C1 segment of cervical spinal cord (tissue), 14 donors: ENCODE measurements at places on chromosomes 2 and 18.

DNA sequence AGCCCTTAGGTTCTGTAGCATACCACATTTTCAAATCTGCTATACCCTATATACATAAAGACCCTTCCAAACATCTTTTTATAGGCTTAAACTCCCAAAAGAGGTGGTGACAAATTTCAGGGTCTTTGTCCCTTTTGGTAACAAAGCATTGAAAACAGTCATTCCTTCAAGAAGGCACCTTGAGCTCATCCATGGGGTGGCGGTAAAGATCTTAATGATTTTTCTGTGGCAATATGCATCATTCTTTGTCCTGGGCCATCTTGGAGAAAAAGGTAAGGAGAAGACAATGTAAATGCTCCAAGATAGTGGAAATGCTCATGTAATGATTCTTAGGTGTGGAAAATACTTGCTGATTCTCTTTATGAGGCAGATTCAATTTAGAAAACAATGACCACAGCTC lies 890.5 kb downstream of the CNTNAP5 start:
- no peak for DNase-seq

GRCh38 chr2:151906633-151906998 lies 78.4 kb upstream of the ARL5A start:
- DNase-seq, result no peak

GRCh38 chr2:231590614-231591013 lies 2.0 kb upstream of the TEX44 start:
- no peak for DNase-seq

GRCh38 chr2:18369760-18370159 lies 190.7 kb downstream of the RDH14 start:
- no peak for DNase-seq

- no peak for DNase-seq
These were observed 1247.9 kb downstream of the LRP1B start for GRCh38 chr2:140882671-140883620.

DNA sequence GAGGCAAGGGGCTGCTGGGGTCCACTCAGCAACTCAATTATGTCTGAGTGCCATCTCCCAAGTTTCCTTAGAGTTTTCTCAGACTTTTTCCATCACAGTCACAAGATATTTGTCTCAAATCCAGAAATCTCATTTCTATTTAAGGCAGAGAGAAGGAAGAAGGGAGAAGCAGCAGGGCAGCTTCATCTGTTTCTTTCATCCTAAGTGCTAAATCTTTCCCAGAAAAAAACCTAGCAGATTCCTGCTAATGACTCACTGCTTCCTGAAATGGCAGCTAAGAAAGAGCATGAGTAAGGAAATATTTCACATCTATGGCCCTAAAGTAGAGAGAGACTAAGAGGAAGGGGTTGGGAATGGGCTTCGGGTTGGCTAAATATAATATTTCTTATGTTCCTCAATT lies 88.0 kb downstream of the KYNU start:
- DNase-seq, result no peak

DNA sequence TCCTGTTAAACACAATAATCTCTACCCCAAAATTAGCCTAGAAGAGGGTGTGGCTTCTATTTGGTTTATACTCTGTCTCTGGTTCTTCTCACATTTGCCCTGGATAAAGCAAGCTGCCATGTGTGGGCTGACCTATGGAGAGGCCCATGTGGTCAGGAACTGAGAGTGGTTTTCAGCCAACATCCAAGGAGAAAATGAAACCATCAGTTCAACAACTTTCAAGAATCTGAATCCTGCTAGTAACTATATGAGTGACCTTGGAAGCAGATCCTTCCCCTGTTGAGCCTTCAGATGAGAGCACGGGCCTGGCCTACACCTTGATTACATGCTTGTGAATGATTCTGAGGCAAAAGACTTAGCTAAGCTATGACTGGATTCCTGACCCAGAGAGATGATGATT lies 11.5 kb upstream of the TRIB2 start:
- DNase-seq, result no peak

GRCh38 chr18:28794459-28795245 lies 617.7 kb upstream of the CDH2 start:
- DNase-seq, result no peak

GRCh38 chr2:171711351-171711750 lies 24.1 kb downstream of the DYNC1I2 start:
- DNase-seq, result no peak

DNA sequence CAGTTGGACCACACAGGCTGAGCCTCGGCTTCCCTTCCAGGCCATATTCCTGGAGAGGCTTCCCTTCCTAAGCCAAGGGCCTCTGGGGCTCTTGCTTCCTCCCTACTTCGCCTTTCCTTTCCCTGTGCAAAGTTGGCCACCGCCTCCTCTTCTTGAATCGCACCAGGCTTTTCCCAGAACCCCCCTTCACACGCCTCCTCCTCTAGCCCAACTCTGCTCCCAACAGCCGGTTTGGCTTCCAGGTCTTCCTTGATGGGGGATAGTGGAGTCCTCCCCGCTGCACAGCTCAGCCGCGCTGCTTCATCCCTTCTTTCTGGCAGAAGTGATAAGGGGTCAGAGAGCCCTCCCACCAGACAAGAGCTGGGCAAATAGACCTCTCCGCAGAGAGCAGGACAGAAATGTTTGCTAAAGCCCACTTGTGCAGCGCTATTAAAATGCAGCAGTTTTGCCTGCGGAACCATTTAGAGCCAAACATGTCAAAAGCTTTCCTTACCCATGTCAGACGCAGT lies 56.4 kb downstream of the SNORC start:
- no peak for DNase-seq

- no peak for DNase-seq
These were observed 170.5 kb downstream of the ZBTB7C start for GRCh38 chr18:48238636-48239035.

DNA sequence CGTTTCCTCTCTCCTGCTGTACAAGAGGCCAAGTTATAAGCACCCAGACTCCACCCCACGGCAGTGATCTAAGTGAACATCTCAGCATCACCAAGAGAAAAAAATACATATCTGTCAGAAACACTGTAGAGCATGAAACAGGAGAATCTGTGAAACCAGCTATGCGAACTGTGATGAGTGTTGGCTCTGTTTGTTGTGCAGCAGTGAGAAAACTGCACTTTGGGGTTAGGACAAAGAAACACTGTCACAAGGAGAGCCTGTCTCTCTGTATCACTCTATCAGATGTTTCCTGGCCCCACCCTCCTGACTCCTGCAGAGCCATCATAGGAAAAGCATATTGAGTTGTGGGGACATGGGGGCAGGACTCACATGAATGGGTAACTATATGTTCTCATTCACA lies 87.1 kb downstream of the LAMA3 start:
- no peak for DNase-seq

GRCh38 chr2:65922794-65923193 lies 490.4 kb upstream of the SPRED2 start:
- DNase-seq, result no peak

DNA sequence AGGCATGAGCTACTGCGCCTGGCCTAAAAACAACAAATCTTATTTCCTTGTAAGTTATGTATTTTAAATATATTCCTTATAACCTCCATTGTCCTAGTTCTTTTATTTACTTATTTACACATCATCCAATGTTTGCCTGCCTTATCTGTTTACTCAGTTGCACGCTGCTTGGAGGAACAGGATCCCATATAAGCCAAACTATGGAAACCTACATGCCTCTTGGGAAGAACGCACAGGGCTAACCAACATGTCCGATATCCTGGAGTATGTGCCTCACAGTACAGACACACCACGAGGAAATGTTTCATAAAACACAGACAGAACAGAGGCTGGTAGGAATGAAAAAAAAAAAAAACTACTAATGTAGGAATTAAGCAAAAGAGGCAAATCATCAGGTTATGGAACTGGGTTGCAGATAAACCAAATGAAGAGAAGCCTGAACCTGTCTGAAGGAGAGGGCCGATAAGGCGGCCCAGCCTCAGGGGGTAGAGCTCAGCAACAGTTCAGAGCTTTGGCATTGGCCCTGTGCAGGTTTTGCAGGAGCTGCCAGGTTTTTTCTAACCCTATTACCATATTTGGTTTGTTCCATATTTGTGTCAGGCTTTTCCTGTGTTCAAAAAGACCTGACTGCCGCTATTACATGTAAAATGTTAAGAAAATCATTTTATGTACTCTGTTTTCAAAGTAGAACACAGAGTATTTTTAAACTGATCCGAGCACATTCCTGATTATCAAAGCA lies 19.9 kb upstream of the SP3 start:
- DNase-seq, result no peak

GRCh38 chr2:200604571-200605255 lies 18.9 kb downstream of the AOX1 start:
- DNase-seq, result no peak

DNA sequence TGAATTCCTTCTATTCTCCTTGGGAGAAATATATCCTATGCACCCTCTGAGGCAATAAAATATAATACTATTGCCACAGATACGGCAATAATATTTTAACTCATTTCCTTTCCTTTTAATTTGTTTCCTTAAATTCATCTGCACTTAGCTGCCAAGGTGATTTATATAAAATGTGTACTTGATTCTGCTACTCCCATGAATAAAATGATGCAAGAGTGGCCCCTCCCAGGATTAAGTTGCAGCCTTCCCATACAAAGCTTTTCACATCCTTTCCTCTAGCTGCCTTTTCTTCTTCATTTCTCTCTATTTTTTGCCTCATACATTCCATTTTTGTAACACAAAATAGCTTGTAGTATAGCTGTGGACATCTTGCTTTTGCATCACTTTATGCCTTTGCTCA lies 464.1 kb upstream of the ZEB2 start:
- DNase-seq, result no peak

DNA sequence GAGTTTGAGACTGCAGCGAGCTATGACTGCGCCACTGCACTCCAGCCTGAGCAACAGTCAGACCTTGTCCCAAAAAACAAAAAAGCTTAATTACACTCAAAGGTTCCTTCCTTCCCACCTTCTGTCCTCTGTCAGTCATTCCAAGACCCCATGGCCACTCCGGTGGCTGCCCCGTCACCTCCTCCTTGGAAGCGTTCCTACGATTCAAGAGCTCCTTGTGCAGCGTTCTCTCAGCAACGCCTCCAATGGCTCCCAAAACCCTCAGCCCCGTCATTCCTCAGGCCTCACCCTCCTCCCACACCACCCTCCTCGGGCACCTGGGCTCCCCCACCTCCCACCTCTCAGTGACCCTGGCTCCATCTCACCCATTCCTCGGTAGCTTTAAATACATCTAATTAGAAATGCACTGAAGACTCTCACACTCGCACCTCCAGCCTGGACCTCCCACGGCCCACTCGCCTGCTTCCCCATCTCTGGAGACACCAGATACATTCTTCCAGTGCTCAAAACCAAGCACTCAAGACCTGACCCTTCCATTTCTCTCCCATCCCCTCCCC lies 8.0 kb downstream of the PASK start:
- DNase-seq, result no peak

DNA sequence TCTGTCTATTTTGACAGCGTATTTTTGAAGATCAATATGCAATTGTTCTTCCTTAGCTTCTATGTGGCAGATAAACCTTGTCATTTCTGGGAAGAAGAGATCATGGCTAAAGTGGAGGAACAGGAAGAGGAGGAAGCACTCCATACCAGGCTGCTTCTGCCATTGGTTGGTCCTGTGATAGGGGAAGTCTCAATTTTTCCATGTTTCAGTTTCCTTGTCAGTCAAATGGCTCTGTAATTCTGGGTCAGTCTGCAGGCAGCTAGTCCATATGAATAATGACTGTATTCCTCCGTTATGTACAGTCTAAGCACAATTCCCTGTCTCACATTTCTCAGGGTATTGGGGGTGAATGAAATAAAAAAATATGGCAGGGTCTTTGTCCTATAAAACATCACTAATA lies 277.6 kb upstream of the CXCR4 start:
- DNase-seq, result no peak

- DNase-seq, result no peak
These were observed 782.1 kb downstream of the EPHA4 start for GRCh38 chr2:220789961-220790360.

GRCh38 chr2:65846989-65847678 lies 414.7 kb upstream of the SPRED2 start:
- no peak for DNase-seq
